NCI-H187 treated with DMSO at 0.1 percent for 48 hours (cell line): ENCODE measurements at places on chromosomes 6 and 20.

GRCh38 chr20:50953821-50954220, 4.5 kb downstream of the DPM1 start:
- no peak for DNase-seq

- no peak for DNase-seq
These were observed 102.1 kb upstream of the TRAF3IP2 start for GRCh38 chr6:111707773-111708172.

GRCh38 chr6:150761771-150762170, 103.7 kb upstream of the MTHFD1L start:
- DNase-seq: no peak

DNA sequence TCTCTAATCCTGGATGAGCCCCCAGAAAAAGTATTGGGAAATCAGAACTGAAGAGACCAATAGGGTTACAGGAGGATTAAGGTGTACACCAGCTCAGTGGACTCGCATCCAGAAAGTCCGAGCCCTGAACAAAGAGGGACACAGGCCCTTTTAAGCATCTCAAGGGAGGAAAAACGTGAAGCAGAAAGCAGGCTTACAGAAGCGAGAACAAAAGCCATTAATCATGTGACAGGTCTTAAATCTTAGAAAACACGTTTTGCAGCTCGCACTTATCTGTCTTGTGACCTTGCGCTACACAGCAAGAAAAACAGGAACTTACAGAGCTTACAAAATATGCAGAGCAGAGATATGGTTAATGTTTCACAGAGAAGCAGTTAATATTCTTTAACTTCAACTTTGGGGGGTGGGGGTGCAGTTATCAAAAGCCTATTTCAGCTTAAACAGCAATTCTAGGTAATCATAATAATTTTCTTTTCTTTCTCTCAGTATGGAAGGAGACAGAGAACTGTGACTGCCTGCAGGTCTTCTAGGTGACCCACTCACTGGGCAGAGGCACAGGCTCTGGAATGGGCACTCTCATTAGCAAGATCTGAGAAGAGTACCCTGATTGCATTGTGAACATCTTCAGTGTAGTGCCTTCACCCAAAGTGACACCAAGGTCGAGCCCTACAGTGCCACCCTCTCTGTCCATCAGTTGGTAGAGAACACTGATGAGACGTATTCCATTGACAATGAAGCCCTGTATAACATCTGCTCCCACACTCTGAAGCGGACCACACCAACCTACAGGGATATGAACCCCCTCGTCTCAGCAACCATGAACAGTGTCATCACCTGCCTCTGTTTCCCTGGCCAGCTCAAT, 65.0 kb upstream of the MOCS1 start:
- no peak for DNase-seq

DNA sequence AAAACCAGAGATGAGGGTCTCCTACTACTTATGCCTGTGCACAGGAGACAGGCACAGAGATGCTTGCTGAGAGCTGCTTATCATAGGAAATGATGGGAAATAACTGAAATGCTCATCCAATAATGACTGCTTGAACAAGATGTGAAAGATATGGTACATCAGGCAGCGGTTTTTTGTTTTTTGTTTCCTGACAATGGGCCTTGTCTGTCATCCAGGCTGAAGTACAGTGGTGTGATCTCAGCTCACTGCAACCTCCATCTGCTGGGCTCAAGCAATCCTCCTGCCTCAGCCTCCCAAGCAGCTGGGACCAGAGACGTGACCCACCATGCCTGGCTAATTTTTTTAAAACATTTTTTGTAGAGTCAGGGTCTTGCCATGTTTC, 1.2 kb upstream of the RIPOR3 start:
- no peak for DNase-seq

GRCh38 chr6:140041056-140041455, 666.6 kb upstream of the CITED2 start:
- DNase-seq: no peak

DNA sequence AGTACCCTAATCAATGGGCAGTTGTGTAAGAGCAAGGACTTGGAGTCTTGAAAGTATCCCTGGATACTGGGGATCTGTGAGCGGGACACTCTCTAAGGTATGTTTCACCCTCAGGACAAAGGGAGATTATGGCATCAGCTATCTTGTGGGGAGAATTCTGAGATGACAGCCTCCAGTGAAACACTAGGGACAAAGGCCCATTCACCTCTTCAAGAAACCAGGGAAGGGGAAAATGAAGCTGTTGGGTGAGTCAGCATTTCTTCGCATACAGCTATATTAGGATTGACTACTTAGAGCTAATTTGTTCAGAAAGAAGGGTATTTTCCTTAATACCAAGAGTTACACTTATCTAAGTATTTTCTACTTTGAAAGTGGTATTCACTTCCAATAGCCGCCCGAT, 35.9 kb downstream of the OPN5 start:
- DNase-seq: no peak

DNA sequence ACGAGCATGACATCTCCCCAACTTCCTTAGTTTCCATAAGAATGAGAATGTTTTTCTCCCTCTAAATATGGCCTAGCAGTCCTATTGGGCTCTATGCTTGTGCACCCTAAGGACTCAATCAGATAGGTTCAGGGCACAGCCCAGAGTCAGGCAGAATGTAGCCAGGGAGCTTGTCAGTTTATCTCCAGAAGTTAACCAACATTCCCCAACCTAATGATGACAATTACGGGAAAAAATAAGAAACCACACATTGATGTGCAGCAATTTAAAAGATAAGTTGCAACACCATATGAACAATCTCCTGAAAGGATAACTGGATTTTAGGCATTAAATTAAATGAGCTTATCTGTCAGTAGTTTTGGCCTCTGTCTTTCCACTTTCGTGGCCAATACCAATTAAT, 71.1 kb downstream of the HDDC2 start:
- DNase-seq: no peak

DNA sequence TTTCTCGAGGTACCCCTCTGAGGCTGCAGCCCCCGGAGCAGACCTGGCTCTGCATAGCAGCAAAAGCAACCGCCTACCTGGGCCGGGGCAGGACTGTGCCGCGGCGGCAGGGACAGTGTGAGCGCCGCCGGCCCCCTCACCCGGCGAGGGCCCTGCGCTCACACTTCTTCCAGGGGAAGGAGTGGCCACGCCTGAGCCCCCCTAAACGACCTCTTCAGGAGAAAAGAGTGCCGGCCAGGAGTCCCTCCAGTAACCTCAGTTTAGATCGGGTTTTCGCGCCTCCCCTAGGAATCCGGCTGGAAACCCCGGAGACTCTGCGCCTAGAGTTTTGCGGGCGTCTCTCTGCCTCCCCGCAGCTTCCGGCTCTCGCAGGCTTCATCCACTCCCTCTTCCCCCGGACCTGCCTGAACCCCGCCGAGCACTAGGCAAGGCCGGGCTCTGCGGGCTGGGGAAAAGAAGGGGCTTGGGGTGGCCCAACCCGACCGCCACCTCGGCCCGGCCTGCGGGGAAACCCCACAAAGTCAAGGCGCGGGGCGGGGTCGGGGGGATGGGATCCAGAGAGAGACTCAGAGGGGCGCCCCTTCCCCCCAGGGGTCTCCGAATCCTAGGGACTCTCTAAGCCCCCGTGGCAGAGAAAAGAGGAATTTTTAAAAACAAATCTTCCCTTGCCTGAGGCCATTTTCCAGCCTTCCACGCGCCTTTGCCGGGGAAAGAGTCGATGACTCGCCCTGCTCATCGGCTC, 558 bp downstream of the LINC00237 start:
- no peak for DNase-seq

DNA sequence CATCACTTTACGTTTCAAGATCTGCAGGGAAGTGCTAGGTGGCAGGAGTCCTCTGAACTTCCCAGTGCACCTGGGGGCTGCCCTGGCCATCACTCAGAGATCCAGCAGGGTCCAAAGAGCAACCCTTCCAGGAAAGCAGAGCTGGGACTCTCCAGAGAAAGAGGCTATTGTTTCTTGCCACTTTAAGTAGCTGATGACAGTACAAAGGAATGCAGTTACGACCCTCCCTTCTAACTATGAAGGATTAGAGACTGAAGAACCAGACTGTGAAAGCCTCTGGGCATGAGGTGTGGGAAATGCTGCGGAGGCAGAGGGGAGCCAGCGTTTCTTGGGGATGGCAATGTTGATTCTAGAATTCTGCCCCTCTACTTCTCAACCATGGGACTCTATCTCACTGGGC, 189.1 kb upstream of the SUPT3H start:
- DNase-seq: no peak

- DNase-seq: no peak
These were observed 26.8 kb downstream of the SGK1 start for GRCh38 chr6:134291156-134291555.

- no peak for DNase-seq
These were observed 28.6 kb upstream of the FAM50B start for GRCh38 chr6:3820563-3820962.

DNA sequence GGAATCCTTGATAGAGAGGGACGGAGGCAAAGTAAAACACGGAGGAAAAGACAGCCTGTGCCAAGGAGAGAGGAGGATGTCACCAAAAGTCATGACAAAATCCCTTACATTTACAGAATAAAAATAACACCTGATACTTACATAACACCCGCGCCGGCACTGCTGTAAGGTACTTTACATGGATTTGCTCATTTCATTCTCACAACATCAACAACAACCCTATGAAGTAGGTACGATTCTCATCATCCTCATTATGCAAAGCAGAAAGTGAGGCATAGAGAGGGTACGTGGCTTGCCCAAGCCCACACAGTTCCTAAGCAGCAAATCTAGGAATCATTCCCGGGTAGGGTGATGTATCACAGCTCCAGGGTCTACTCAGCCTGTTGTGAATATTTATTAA, 67.6 kb upstream of the NFATC2 start:
- DNase-seq: no peak

DNA sequence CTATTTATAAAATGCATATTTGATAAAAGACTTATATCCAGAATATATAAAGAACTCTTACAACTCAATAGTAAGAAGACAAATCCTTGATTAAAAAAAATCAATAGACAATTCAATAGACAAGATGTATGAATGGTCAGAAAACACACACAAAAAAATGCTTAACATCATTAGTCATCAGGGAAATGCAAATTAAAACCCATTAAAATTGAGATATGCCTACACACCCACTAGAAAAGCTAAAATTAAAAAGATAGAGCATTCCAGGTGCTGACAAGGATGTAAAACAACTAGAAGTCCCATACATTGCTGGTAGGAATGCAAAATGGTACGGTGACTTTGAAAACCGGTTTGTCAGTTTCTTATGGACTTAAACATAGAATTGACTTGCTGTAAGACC, 127.1 kb downstream of the TFAP2B start:
- no peak for DNase-seq

DNA sequence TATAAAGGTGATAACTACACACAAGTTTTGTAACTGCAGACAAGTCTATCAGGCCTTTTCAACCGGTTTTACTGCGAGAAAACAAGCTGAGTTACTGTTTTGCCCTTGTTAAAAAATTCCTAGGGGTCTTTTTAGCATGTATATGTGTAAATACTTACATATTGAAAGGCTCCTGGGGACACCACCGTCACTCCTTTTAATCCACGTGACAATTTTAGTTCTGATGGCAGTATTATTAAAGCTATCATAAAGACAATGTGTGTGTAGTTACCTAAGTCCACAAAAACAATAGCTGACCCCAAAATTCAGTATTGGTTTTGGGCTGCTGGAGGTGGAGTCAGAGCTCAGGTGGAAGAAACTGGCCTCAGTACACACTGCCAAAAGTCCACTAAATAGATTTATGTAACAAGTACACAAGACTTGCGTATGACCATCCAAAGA, 41.3 kb upstream of the HFE start:
- no peak for DNase-seq

GRCh38 chr20:48186915-48187314, 401.6 kb upstream of the SULF2 start:
- no peak for DNase-seq

GRCh38 chr6:148457137-148457842, 114.7 kb downstream of the SASH1 start:
- no peak for DNase-seq

GRCh38 chr6:162200041-162200440, 527.5 kb downstream of the PRKN start:
- DNase-seq: no peak

DNA sequence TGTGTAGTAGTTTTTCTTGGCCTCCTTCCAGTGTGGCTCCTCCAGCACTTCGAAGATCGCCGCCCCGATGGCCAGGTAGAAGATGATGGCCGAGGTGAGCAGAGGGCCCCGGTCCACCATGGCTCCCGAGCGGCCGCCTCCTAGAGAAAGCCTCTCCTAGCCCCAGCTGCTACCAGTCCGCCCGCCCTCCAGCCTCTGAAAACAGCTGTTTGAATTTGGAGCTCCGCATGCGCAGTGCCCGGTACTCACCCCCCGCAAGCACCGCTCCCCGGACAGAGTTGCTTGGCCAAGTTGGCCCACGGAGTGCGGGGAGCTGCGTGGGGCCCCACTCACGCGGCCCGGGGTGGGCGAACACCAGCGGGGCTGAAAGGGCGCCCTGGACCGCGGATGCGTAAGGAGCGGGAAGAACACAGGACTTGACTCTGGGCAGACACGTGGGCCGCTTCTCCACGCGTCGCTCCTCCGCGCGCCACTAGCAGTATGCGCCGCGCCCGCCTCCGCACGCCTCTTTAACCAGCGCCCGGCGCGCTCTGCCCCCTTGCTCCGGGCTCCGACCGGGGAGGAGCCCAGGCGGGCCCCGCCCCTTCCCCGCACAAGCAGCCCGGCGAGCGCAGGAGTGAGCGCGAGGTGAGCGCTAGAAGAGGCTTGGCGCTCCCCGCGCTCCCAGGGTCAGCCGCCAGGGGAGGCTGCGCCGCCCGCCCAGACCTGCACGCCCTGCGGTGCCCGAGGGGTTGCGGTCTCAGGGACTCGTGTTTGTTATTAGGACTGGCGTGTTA, at the start of gene KCNK5:
TSS of gene KCNK5 (minus strand) at position 484 of the 776 bp plus-strand sequence. CDS start at position 120, 364 bp downstream.
- DNase-seq: no peak

DNA sequence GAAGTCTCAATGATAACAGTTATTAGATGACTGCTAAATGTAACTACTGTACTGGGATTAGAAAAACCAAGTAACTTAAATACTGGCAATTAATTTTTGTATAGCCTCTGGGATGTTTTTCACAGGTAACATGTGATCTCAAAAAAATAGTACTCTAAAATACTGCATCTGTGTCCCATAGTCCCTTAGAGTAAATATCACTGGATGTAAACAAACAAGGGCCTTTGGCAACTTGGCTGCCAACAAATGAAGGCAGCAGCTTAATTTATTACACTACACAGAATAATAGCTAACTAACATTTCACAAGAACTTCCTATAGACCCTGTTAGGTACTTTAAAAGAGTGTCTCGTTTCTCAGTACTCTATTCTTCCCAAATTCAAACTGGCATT, 14.0 kb downstream of the ARHGAP18 start:
- no peak for DNase-seq

DNA sequence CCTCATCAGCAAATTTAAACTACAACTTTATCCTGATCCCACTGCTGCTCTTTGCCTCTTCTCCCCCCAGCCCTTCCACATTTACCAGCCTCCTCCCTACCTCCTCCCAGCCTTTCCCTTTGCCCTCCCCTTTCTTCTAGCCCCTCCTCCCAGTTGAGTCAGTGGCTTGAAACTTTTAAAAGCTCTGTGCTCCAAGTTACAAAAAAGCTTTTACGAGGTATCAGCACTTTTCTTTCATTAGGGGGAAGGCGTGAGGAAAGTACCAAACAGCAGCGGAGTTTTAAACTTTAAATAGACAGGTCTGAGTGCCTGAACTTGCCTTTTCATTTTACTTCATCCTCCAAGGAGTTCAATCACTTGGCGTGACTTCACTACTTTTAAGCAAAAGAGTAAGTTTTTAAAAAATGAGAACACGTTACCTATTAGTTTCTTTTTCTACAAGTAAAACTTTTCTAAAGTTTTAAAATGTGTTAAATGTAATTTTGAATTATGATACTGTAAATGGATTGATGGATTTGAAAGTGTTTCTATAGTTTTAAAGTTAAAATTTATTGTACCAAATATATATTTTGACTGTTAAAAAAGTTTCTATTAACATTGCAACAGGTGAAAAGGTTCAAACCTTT, at the start of gene GJA1:
TSS of gene GJA1 (plus strand) at position 203 of the 626 bp plus-strand sequence. CDS start 11,202 bp downstream, outside the sequence.
- DNase-seq: no peak
